ENCODE measurements at places on chromosomes 2 and 18. TPM values are rescaled to one million over a fixed set of nuclear protein-coding genes. Genes with fewer than 3 reads are reported as not detected.

DNA sequence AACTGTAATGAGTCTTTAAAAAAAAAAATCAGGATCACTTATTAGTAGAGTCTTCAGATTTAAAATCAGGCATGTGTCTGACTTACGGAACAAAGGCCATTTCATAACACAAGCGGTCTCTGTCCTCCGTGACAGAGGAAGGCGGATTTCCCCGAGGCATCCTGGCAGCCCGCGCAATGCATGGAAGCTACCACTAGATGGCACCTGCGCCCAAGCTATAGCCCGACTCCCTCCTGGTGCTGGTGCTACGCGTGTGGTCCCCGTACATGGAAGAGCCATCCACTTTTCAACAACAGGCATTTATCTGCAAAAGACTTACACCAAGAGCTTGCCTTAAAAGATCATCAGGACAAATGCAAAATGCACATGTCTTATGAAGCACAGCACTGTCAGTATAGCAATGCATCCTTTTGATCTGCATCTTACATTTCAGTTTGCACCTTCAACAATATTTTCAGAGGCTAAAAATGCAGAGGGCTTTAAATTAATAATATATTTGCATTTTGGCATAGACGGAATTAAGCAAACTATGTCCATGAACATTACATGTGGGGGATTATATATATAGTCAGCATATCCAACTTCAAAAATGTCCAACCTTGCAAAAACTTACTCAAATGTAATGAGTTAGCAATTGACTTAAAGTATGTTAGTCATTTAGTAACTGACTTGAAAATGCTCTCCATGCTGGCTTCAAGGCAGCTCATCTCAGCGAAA, 96.0 kb downstream of the ZNF516 start:
- peak; percentile 57 for DNase-seq

GRCh38 chr2:16629044-16629443, 36.6 kb downstream of the CYRIA start:
- DNase-seq: no peak

DNA sequence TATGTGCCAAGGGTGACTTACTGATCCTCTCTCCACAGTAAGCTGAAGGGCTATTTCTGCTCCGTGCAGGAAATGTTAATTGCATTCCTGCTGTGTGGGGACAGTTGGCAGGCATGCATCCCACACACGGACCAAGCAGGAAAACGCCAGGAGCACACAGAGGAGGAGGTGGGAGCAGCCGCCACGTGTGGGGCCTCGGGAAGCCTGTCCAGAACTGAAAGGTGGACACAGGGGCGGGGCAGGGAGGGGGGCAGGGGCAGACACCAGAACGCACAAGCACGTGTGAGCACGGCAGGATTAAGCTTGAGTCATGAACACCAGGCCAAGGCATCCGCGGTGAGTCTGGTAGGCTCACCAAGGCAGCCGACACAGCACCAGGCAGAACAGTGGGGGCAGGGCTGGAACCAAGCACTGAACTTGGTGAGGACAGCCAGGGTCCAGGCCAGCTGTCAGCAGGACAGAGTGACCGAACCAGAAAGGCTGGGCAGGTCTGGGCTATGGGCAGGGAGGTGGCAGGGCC, 177.1 kb downstream of the EIPR1 start:
- no peak for DNase-seq

- DNase-seq: peak; percentile 35
These were observed 60.2 kb upstream of the TXNDC2 start for GRCh38 chr18:9825571-9826073.

TCF23 gene
- not detected for total RNA-seq

GALNT5 gene
- 58.0 TPM for total RNA-seq
